Activated CD4-positive, alpha-beta memory T cell treated with anti-CD3 and anti-CD28 coated beads for 36 hours (primary cell): ENCODE measurements at places on chromosomes 12 and 14. TPM values are rescaled to one million over a fixed set of nuclear protein-coding genes. Genes with fewer than 3 reads are reported as not detected.

Gene G2E3
- total RNA-seq: 31.2 TPM

Gene RNU4-1
- 1,180 TPM for total RNA-seq

Gene SLCO1B3
- not detected for total RNA-seq

Gene KIF5A
- 0.90 TPM for total RNA-seq

Gene KRT78
- total RNA-seq: not detected

Gene SRGAP1
- total RNA-seq: 0.10 TPM

Gene TSPAN19
- not detected for total RNA-seq

Gene POLE2
- total RNA-seq: 41.3 TPM

Gene SDSL
- total RNA-seq: not detected

Gene HEATR5A
- total RNA-seq: 13.0 TPM
